ENCODE measurements at places on chromosomes 7 and 10.
A peak's percentile ranks its signal among the peaks of the same experiment; 100 is the strongest.

- no peak for DNase-seq
- no peaks in the 10 kb centered on the region for H3K27me3 ChIP-seq
- H3K4me1 ChIP-seq: peaks cover 26% of the 10 kb centered on the region
- H3K36me3 ChIP-seq: peaks cover 2% of the 10 kb centered on the region
- H3K27ac ChIP-seq: no peak overlapping the region
Measured at GRCh38 chr10:19944911-19945663, 128.9 kb downstream of the PLXDC2 start.

- H3K4me3 ChIP-seq: no peak overlapping the region
- H3K27ac ChIP-seq: peak overlapping the region; percentile 76
- no peaks in the 10 kb centered on the region for H3K27me3 ChIP-seq
- no peaks in the 10 kb centered on the region for H3K36me3 ChIP-seq
- H3K4me1 ChIP-seq: peaks cover 15% of the 10 kb centered on the region
Measured at GRCh38 chr7:84372712-84373111, 178.1 kb upstream of the SEMA3A start.

DNA sequence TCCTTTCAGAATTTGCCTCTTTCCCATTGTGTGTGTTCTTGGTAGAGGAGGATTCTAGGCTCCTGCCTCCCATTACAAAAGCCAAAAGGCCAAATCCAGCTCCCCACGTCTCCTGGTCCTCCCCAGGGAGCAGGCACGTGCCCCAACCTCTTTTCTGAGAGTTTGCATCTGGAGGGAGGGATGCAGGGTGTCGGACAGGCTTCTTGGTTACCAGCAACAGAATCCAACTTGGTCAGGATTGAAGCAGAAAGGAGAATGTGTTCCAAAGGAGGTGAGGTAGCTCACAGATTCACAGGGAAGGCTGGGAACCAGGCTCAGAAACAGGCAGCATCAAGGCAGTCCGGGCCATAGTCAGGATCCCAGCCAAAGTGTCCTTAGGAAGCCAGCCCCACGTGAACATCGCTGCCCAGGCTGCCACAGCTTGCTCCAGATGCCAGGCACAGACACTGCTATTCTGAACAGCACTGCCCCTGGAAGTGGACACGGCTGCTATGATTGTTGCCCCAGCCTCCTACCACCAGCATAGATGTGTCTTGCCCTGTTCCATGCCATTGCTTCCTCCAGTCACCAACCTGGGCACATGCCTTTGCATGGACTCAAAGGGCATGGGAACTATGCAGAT, 264.2 kb upstream of the ZMIZ1 start:
- peaks cover 6% of the 10 kb centered on the region for H3K27me3 ChIP-seq
- no peak overlapping the region for H3K4me3 ChIP-seq
- no peak for DNase-seq
- H3K36me3 ChIP-seq: no peaks in the 10 kb centered on the region

- peaks cover 42% of the 10 kb centered on the region for H3K4me1 ChIP-seq
- no peaks in the 10 kb centered on the region for H3K27me3 ChIP-seq
- peak overlapping the region; percentile 91 for H3K4me3 ChIP-seq
- no peaks in the 10 kb centered on the region for H3K36me3 ChIP-seq
- H3K27ac ChIP-seq: peak overlapping the region; percentile 94
Measured at GRCh38 chr10:84329986-84330651, 1.7 kb downstream of the CCSER2 start.
